ENCODE measurements at places on chromosomes 1 and 21. TPM values are rescaled to one million over a fixed set of nuclear protein-coding genes. Genes with fewer than 3 reads are reported as not detected.
A peak's percentile ranks its signal among the peaks of the same experiment; 100 is the strongest.

The SIM2 gene
- total RNA-seq: 0.14 TPM

DNA sequence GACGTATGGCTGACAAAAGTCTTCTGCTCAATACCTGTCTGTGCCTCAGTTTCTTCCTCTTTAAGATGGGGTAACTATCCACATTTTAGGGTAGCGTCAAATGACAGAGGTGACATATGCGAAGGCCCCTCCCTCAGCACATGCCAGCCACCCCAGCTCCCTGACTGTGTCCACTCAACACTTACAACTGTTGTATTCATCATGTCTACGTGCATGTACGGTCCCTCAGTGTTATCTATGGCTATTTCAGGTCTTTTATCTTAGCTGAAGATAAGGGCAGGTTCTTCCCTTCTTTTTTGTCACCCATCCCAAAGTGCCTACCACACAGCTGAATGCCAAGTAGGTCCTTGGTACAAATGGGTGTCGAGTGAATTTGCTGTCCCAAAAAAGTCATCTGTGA lies 8.3 kb upstream of the C1orf198 start:
- no peak for DNase-seq

- peak; percentile 30 for DNase-seq
Observed at GRCh38 chr1:59146651-59147358, 150.1 kb upstream of the FGGY start.

DNA sequence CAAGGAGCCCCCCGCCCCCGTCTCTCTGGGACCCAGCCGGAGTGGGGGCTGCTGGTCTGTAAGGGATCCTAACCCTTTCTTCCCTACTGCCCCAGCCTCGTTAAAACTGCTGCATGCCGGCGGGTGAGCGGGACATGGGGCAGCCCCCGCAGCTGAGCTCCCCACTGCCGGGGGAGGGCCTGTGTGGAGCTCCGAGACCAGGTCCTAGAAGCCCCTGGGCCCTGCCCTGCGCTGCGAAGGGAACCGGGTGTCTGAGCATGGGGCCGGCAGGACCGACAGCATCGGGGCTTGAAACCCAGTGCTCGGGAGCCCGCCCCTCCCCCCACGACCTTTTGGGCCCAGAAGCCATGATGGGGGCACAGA lies 9.2 kb upstream of the COL6A1 start:
- DNase-seq: peak; percentile 12

- DNase-seq: no peak
Observed at GRCh38 chr1:184061396-184062003, 10.0 kb downstream of the TSEN15 start.

- no peak for DNase-seq
Observed at GRCh38 chr21:33789697-33790096, 125.9 kb downstream of the ATP5PO start.

The MYOG gene
- total RNA-seq: not detected

- no peak for DNase-seq
Observed at GRCh38 chr1:226650236-226650841, 88.7 kb downstream of the ITPKB start.

The SAMD13 gene
- total RNA-seq: 4.1 TPM

The SYF2 gene
- total RNA-seq: 54.9 TPM

Data from mucosa of gallbladder (tissue), 1 donor.